Pancreas (tissue), 10 donors: ENCODE measurements at places on chromosomes 3 and 15.

- no peak for DNase-seq
Observed at GRCh38 chr3:186208296-186208989, 99.6 kb upstream of the ETV5 start.

DNA sequence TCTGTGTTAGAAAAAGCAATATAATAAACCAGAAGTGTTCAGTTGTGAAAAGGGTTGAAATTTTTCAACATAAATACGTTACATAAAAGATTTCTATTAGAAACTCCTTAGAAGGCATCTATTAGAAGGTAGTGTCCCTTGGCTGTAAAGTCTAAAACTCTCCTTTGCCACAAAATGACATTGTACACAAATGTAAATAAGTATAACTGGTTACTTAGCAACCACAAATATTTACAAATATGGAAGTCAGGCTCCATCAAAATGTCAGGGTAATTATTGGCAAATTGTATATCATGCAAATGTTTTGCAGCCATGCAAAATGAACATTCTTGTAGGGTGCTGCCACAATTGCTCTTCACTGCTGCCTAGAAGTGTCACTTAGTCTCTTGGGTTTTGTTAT, 419.1 kb upstream of the CDIN1 start:
- DNase-seq, result no peak

DNA sequence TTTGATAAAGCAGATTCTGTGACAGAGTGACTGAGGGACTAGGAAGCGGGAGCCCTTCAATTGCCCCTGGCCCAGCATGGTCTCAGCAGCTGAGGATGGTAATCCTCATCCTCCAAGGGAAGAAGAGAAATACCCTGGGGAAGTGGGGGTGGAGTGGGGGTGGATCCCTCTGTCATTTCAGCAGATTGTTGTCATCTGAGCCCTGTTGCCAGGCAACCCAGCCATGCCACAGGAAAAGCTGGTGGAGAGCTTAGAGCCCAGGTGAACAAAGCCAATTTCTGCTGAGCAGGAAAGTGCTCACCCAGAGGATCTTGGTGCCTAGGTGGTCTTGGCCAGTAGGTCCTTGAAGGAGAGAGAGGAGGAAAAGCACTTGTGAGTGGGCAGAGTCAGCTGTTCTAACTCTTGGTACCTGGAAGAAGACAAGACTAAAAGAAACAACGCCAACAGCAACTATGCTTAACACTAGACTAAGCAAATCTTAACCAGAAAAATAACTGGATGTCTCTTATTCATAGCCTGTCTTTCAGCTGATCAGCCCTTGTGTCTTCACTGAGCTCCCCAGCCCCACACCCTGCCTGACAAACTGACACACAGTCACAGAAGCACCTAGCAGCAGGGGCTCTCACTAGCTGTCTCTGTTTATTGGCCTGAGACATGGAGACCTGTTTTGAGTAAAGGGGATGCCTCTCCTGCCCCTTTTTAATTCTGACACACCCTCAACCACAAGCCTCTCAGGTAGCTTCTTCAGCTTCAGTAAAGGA, 40.1 kb upstream of the DCLK3 start:
- no peak for DNase-seq

GRCh38 chr3:114450008-114450596, 156.3 kb downstream of the TIGIT start:
- no peak for DNase-seq

DNA sequence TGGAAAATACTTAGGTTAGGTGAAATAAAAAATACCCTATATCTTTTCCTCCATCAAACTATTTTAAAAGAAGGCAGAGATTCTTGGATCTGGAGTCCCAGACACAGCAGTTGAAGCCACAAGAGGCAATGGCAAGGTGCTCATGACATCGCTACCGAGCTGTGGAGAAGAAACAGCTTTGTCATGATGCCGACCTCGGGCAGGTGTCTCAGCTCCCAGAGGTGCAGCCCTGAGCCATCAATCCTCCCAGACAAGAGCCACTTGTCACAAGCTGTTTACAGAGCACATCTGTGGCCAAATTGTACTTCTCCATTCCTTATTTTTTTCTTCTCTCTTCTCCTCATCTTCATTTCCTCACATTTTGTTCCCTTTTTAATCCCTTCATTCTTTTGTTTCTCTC, 50.8 kb downstream of the GPR176 start:
- DNase-seq, result no peak

GRCh38 chr15:95784508-95784907, 546.0 kb upstream of the NR2F2 start:
- DNase-seq, result no peak

DNA sequence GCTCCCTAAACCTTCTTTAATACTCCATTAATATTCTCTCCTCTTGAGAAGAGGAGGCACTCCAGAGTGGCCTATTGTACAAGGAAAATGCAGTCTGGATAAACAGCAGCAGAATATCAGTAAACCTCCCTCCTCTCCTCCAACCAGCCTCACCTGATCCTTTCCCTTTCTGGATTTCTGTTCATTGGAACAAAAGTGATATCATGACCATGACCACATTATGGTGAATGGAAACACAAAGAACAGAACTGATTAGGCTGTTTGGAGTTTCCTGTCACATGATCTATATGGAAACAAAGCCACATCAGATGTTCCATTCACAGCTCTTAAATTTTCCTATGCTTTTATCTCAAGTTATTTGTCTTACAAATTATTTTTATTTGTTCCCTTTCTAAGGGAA, 14.6 kb downstream of the C2CD4B start:
- no peak for DNase-seq

- no peak for DNase-seq
Observed at GRCh38 chr3:128997486-128998133, 3.5 kb upstream of the EFCC1 start.

DNA sequence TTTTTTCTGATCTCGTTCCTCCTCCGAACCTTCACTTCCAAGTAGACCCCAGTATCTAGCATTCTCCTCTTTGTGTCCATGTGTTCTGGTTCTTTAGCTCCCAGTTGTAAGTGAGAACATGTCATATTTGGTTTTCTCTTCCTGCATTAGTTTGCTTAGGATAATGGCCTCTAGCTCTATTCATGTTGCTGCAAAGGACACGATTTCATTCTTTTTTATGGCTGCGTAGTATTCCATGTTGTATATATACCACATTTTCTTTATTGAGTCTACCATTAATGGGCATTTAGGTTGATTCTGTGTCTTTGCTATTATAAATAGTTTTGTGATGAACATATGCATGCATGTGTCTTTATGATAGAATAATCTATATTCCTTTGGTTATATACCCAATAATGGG, 30.2 kb upstream of the MME start:
- DNase-seq, result no peak

- DNase-seq, result peak; percentile 58
Observed at GRCh38 chr15:77030928-77031375, 36.0 kb downstream of the PSTPIP1 start.

DNA sequence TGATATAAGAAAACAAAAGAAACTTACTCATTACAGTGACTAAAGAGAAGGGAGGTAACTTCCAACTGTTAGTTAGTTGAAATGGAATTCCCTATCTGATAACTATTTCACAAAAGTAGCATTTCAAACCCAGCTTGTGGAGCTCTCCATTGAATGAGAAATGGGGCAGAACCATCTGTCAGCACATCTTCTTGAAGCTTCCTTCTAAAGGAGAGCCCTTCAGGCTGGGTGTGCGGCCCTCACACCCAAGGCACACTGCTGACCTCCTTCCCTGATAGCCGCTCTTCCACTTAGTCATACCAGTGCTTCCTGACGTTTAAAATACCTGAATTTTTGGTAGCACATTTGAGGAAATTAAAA, 28.1 kb upstream of the VEPH1 start:
- no peak for DNase-seq

GRCh38 chr3:134476306-134476705, 9.5 kb downstream of the ANAPC13 start:
- DNase-seq, result no peak

DNA sequence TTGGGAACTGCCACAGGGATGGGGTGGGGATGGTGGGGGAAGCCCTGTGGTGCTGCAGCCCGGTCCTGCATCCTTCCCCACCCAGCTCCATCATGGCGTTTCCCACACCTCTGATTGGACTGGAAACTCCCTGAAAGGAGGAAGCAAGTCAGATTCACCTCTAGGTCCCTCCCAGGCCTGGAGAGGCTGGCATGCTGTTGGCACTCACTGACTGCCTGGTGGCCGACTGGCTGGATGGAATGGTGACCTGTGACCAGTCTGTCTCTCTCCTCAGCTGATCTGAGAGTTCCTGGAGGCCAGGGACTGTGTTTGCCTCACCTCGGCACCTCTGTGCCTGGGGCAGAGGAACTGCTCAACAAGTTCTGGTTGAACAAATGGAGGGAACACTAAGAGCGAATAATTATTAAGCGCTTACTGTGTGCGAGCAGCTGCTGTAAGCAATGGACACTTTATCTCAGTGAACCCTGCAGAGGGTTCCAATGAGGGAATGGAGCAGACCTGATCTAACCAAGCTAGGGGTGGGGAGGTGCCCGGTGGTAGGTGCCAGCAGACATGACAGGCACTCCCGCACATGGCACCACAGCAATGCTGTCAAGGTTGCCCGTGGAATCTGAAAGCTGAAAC, 3.5 kb upstream of the HHATL start:
- no peak for DNase-seq

DNA sequence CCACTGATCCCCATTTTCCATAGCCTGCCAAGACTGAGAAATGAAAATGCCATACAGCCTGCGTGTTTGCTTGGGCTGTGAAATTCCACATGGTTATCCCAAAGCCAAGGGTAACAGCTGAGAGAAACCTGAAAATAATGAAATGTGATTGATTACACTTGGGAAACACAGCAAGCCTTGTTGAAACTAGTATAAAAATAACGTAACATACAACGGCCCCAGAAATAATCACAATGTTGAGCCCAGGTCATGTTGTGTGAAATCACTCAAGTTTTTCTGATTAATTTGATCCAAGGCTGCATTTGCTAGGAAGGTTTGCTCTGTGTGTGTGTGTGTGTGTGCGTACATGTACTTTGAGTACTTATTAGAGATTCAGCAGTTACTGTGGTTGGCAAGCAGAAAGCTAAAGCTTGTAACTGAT, 269.0 kb downstream of the OXSM start:
- no peak for DNase-seq
